ENCODE measurements at places on chromosomes 7 and 10. TPM values are rescaled to one million over a fixed set of nuclear protein-coding genes. Genes with fewer than 3 reads are reported as not detected.

NPM3 gene
- total RNA-seq = 105 TPM

EPHB6 gene
- total RNA-seq = 3.1 TPM

TNPO3 gene
- total RNA-seq = 47.8 TPM

RBM20 gene
- total RNA-seq = not detected

GPER1 gene
- total RNA-seq = 8.5 TPM

GTF2IRD1 gene
- total RNA-seq = 4.7 TPM

C10orf53 gene
- total RNA-seq = not detected

SNX10 gene
- total RNA-seq = 0.20 TPM

ADCY1 gene
- total RNA-seq = 1.1 TPM

OR2A2 gene
- total RNA-seq = not detected

Data from subcutaneous preadipocyte (primary cell).